Stimulated activated naive CD4-positive, alpha-beta T cell treated with Interleukin-2 at 50 U/mL for 16 hours (primary cell): ENCODE measurements at places on chromosomes 6 and 20.

- no peak for DNase-seq
Observed at GRCh38 chr6:63355632-63356031, 35.8 kb upstream of the LGSN start.

DNA sequence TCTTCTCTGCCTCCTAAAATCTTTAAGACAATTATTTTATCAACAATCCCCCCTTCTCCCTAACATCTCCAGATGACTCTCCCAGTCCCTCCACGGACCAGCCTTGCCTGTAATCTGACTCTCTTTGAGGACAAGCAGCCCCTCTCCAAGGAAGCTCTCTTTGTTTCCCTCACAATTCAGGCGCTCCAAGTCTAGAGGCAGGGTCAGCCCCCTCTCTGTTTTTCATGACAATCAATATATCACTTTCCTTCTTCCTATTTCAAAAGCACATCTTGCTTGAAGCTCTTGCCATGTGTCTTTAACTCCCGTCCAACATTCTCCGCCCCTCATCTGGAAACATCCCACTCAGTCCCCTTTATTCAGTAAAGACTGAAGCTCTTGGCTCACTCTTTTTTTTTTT lies 393.4 kb upstream of the SULF2 start:
- no peak for DNase-seq

DNA sequence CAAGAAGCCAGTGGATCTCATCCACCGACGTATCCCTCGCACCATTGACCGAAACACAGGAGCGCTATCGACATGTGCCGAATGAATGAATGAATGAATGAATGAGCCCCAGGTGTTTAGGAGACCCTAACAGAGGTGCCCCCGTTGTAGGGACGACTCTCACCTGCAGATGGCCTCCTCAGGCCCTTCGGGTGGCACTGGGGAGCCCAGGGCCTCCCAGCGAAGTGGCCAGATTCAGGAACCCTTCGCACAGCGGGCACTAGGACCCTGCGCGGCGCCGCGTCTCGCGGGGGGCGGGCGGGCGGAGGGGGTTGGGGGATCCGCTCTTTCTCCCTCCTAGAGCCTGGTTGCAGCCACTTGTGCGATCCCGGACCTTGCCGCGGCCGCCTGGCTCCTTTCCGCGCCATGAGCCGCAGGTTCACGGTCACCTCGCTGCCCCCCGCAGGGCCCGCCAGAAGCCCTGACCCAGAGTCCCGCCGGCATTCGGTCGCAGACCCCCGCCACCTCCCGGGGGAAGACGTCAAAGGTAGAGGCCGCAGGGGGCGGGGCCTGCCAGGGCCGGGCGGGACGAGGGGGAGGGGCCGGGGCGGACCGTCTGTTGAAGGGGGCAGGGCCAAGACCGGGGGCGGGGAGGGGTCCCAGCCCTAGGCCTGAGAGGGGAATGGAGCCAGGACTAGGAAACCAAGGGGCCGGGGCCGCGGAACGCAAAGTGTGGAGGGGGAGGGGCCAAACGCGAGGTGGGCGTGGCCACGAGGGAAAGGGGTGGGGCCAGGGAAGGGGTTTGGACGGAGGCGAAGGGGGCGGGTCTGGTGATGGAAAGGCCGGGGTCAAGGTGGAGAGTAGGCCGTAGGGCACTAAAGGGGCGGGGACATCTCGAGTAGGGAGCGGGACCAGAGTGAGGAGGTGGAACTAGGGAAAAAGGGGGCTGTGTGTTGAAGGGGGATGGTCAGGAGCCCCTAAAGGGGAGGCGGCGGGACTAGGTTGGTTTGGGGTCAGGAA lies 7.4 kb upstream of the SLC12A5 start:
- no peak for DNase-seq

- DNase-seq, result no peak
Observed at GRCh38 chr20:54110457-54110856, 40.1 kb upstream of the BCAS1 start.

GRCh38 chr6:39599973-39600372 lies 125.2 kb downstream of the KIF6 start:
- no peak for DNase-seq

DNA sequence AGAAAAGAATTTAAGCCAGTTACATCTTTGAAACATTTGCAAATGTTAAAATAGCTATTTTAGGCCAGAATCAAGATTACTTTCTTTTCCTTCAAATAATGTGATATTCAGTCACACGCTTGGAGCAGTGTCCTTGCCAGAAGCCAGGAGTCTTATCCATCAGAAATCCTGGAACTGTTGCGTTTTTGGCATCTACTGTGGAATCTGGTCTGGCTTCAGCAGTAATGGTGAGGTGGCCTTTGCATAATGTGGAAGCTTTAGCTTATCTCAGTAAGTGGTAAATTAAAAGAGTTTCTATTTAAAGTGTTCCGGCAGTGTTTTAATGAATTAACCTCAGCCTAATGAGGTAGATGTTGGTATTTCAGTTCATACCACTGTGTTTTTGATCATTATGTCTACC lies 97.6 kb downstream of the FIG4 start:
- DNase-seq, result no peak

DNA sequence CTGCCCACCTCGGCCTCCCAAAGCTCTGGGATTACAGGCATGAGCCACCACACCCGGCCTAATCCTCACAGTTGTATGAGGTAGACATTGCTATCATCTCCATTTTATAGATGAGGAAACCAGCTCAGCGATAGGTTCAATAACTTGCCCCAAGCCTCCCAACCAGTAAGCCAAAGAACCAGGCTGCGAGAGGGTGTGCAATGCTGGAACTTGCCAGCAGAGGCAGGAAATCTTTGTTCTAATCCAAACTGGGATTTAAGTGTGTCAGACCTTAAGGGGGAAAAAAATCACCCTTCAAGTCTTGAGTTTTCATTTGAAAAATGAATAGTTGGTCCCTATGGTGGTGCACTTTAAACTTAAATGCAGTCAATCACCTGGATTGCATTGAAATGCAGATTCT lies 20.1 kb upstream of the RNGTT start:
- no peak for DNase-seq

GRCh38 chr6:151993364-151993763 lies 185.9 kb downstream of the ESR1 start:
- DNase-seq, result no peak

- no peak for DNase-seq
Observed at GRCh38 chr6:16505711-16506357, 255.4 kb downstream of the ATXN1 start.

GRCh38 chr20:20286061-20286460 lies 81.8 kb upstream of the INSM1 start:
- DNase-seq, result no peak

DNA sequence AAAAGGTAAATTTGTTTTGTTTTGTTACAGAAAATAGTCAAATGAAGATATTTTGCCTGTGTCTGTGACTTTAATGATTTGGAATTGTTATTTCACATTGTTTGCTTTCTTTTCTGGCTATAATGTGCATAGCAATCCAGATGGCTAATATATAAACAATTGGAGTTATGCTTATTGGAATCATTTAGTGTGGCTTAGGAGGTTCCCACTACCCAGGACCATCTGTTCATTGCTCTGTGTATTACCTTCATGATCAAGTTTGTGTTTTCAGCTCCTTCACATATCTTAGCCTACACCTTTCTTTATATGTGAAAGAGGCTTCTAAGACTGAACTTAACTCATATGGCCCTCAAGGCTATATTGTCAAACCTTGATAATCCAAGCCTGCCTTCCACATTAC lies 232.9 kb downstream of the BCKDHB start:
- no peak for DNase-seq

- DNase-seq, result no peak
Observed at GRCh38 chr6:82277686-82278085, 30.1 kb upstream of the IBTK start.

- DNase-seq, result no peak
Observed at GRCh38 chr6:46329568-46329967, 158.8 kb upstream of the ENPP5 start.

GRCh38 chr6:158737082-158737709 lies 82.0 kb downstream of the EZR start:
- DNase-seq, result no peak

GRCh38 chr20:30488941-30489613 lies 768.4 kb upstream of the DEFB115 start:
- DNase-seq, result no peak

DNA sequence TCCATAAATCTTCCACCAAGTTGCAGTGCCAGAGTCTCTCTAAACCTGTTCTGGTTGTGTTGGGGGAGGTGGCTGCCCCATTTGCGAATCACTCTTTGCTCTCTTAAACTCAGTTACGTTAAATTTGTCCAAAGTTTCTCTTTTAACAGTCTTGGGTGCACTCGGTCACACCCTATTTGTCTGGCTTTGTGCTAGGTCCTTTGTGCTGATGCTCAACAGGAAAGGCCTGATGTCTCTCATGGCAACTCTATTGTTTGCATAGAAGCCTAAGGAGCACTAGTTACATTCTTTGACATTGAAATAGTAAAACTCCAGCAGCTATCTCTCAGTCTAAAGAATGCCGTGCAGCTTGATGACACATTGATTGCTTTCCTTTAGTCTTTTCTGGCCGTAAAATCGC lies 105.1 kb downstream of the TRMT11 start:
- no peak for DNase-seq

DNA sequence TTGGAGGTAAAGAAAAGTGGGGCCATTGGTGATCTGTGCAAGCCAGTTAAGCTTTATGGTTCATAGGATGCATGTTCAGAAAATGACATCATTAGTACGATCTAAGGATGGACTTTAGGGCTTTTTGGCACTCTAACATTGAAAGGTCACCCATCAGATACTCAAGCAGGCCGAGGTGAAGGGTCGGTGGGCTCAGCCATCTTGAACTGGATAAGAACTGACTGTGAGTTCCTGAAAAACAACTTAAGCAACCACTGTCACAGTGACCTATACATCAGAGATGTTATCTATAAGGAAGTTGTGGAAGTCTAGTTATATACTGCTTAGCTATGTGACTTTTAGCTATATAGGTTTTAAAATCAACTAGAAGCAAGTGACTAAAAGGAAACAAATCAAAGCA lies 13.0 kb upstream of the ITCH start:
- no peak for DNase-seq

DNA sequence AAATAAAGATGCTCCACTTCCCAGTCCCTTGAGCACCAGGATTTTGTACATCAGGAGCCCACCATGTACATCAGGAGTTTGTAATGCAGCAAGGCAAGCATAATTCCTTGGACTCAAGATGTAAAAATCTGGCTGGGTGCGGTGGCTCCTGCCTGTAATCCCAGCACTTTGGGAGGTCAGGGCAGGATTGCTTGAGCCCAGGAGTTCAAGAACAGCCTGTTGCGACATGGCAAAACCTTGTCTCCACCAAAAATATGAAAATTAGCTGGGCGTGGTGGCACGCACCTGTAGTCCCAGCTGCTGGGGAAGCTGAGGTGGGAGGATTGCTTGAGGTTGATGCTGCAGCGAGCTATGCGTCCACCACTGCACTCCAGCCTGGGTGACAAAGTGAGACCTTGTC lies 16.1 kb upstream of the MAP1LC3A start:
- DNase-seq, result no peak

- DNase-seq, result no peak
Observed at GRCh38 chr6:132570221-132570777, at the start of gene TAAR6. TAAR6 (plus strand) TSS chr6:132570322; CDS start chr6:132570322, 0 bp downstream.

DNA sequence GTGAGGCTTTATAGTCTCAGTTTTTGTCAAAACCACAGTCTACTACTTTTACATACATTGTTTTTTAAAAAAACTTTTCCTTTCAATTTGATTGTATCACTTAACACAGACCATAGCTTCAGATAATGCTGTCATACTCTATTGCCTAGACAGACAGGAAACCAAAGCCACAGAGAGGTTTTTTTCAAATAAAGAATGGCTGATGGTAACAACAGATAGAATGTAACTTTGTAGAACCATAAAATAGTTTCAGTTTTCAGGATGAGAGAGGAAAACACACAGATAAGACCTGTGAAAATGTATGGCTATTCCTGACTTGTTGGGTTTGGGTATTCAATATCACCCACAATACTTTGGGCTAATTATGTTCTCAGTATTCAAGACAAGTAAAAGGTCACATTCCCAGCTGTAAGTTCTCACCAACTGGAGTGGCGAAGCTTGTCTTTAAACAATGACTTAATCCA lies 94.0 kb downstream of the ADGRG6 start:
- no peak for DNase-seq

GRCh38 chr6:169223006-169223405 lies 30.6 kb downstream of the THBS2 start:
- no peak for DNase-seq

- no peak for DNase-seq
Observed at GRCh38 chr6:169960521-169960885, 209.1 kb downstream of the ERMARD start.

GRCh38 chr6:52872031-52872430 lies 31.4 kb upstream of the GSTA5 start:
- no peak for DNase-seq

DNA sequence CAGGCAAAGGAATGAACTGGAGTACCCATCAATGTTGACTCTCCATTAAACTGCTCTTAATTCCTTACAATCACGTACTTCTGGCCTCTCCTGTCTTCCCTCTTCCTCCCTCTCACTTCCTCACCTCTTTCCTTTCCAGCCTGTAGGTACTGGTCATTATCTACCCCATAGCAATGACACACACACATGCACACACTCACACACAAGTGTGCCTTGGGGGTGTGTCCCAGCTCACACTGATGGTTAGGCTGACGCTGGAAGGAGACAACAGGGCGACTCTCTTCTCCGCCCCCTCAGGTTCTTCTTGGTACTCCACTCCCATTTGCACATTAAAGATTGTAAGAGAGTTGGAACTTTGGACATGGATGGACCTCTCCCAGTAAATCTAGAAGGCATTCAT lies 14.0 kb upstream of the SERPINB9 start:
- no peak for DNase-seq

DNA sequence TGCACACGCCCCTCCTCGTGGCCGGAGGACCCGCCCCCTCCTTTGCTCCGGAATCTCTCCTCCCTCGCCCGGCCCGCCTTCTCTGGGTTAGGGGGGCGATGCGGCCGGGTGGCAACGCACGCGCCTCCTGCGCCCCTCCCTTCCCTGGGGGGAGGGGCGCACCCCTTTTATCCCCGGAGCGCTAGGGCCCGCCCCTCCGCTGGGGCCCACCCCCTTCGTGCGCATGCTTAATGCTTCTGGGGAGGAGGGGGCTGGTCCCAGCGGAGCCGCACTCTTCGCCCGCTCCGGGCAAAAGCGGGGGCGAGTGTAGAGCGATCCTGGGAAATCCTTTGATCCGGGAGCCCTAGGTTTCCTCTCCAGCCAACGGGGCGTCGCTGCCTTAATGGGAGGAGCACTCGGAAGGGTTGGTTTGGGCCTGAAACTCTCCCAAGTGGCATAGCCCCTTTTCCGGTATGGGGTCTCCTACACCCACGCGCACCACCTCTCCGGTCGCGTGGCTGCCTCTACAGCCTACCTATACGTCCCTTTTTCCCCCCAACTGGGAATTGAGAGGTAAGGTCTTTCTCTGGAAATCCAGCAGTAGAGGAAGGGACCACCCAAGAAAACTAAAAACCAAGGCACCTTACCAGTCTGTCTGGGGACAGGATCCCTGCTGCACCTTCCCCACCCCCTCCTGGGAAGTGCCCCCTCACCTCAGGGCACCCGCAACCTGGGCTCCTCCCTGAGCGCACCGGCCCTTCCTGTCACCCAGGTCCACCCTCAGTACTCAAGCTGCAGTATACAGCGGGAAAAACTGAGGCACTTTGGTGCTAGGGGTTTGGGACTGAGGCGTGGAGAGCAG lies 2.1 kb downstream of the SOX12 start:
- peak; percentile 48 for DNase-seq
